ENCODE measurements at places on chromosomes 4 and X. TPM values are rescaled to one million over a fixed set of nuclear protein-coding genes. Genes with fewer than 3 reads are reported as not detected.
A peak's percentile ranks its signal among the peaks of the same experiment; 100 is the strongest.

DNA sequence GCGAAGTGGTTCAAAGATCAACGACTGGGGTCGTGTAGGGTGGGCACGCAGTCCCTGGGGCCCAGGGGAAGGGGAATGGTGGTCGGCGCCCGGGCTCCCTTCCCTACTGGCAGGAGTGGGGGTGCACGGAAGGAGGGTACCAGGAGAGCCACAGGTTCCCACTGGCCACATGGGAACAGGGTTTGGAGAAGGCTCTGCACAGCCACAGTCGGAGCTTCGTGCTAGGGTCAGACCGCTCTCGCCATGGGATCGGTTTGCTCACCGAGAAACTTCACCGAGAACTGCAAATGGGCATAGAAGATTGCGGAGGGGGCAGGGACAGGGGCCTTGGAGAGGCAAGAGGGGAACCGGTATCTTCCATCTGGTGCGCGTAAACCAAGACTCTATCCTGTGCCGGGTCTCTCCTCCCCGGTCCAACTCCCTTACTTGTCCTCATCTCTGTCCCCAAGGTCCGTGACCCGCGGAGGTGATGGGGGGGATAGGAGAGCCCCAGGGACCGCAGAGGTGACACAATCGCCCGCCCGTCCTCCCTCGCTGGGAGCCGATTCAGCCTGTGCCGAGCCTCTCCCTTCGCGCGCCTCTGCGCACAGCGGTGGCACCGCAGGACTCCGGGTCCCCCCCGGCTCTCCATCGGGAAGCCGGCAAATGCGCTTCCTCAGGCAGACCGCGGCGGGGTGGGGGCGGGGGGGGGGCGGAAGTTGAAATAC lies 1.0 kb downstream of the SCD5 start:
- H3K36me3 ChIP-seq: no peaks in the 10 kb centered on the region
- H3K4me1 ChIP-seq: peaks cover 36% of the 10 kb centered on the region
- H3K27ac ChIP-seq: peak overlapping the region; percentile 84
- peak overlapping the region; percentile 75 for H3K4me3 ChIP-seq
- no peaks in the 10 kb centered on the region for H3K27me3 ChIP-seq

GRCh38 chr4:179919587-179919986 lies 2323.6 kb upstream of the TENM3 start:
- no peak overlapping the region for H3K27ac ChIP-seq
- H3K27me3 ChIP-seq: no peaks in the 10 kb centered on the region
- DNase-seq: no peak
- no peak overlapping the region for H3K4me3 ChIP-seq

GRCh38 chrX:98380106-98380505 lies 1496.4 kb downstream of the RPA4 start:
- no peaks in the 10 kb centered on the region for H3K36me3 ChIP-seq
- no peaks in the 10 kb centered on the region for H3K27me3 ChIP-seq
- H3K27ac ChIP-seq: no peak overlapping the region
- no peak for DNase-seq
- no peak overlapping the region for H3K4me3 ChIP-seq
- H3K4me1 ChIP-seq: no peaks in the 10 kb centered on the region

GRCh38 chr4:7768736-7769135 lies 170.9 kb downstream of the AFAP1 start:
- no peaks in the 10 kb centered on the region for H3K36me3 ChIP-seq
- no peaks in the 10 kb centered on the region for H3K27me3 ChIP-seq

GRCh38 chr4:147794787-147795413 lies 63.0 kb downstream of the ARHGAP10 start:
- no peak overlapping the region for H3K27ac ChIP-seq
- no peak overlapping the region for H3K4me3 ChIP-seq
- no peaks in the 10 kb centered on the region for H3K27me3 ChIP-seq
- DNase-seq: no peak
- peaks cover 18% of the 10 kb centered on the region for H3K4me1 ChIP-seq
- H3K36me3 ChIP-seq: no peaks in the 10 kb centered on the region

The FRYL gene
- total RNA-seq: 55.0 TPM

DNA sequence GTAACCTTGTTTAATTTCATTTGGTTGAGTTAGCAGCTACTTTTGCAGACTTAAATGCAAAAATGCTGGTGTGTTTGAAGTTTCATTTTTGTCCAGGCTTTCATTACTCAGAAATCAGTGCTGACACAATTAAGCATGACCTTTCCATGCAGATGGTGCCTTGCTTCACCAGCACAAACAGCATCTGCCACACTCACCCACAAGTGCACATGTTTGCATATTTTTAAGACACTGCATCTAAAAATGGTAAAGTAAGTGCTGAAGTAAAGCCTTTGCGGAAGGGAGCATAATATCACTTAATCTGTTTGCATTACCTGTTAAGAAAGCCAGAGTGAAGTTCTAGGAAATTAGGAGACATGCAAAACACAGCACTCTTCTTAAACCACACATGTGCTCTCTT lies 7.3 kb upstream of the DAPP1 start:
- no peak overlapping the region for H3K4me3 ChIP-seq
- H3K27me3 ChIP-seq: no peaks in the 10 kb centered on the region
- no peaks in the 10 kb centered on the region for H3K36me3 ChIP-seq
- DNase-seq: no peak
- H3K4me1 ChIP-seq: no peaks in the 10 kb centered on the region
- H3K27ac ChIP-seq: no peak overlapping the region

DNA sequence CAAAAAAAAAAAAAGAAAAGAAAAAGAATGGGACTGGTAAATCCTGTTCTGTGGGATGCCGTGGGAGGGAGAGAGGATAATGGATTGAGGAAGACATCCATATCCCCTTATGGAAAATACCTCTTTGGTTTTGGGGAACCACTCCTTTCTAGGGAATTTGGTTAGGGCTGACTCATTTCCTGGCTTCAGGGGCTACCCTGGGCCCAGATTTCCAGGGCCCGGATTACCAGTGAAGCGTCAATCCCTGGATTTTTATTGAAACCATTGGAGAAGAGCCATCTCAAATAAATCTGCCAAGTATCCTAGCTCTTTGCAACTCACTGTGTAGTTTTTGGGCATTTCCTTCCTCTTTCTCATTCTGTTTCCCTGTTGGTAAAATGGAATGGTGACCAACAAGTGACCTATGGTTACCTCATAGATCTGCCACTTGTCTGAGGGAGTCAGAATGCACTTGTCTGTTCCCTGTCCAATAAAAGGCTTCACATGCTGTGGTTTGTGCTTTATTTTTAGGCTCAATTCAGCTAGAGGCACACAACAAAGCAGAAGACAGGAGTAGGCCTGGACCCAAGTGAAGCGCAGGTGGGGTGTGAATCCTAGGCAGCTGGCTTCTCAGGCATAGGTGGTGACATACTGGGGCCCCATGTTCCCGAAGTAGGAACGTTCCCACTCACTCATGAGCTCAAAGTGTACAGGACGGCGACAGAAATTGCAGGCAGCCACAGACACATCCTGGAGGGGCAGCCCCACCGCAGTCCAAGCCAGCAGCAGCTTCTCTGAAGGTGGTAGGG lies 8.6 kb downstream of the APEX2 start:
- DNase-seq: no peak
- H3K4me1 ChIP-seq: no peaks in the 10 kb centered on the region
- no peaks in the 10 kb centered on the region for H3K36me3 ChIP-seq
- no peak overlapping the region for H3K4me3 ChIP-seq
- H3K27me3 ChIP-seq: no peaks in the 10 kb centered on the region

- no peak overlapping the region for H3K4me3 ChIP-seq
- H3K36me3 ChIP-seq: no peaks in the 10 kb centered on the region
- H3K4me1 ChIP-seq: no peaks in the 10 kb centered on the region
- no peak overlapping the region for H3K27ac ChIP-seq
- DNase-seq: no peak
These were observed 28.2 kb upstream of the PGK1 start for GRCh38 chrX:78075787-78076389.

DNA sequence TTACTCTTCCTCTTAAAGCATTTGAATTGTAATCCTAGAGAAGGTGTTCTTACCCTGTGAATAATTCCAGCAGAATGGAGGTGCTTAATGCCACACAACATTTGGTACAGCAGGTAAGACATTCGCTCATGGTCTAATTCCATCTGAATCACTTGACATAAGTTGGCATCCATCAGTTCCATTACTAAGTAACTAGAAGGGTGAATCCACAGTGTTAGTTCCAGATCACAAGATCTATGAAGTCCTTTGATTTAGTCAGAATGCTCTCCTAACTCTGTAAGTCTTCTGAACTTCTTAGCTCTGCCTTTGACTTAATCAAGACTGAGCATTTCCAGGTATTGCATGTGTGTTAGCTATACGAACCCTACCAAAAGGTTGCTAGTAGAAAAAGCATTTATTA lies 258.0 kb downstream of the MAPK10 start:
- H3K4me3 ChIP-seq: no peak overlapping the region
- no peak for DNase-seq
- no peaks in the 10 kb centered on the region for H3K27me3 ChIP-seq
- no peaks in the 10 kb centered on the region for H3K36me3 ChIP-seq
- H3K4me1 ChIP-seq: no peaks in the 10 kb centered on the region

The PCYT1B gene
- 23.9 TPM for total RNA-seq

GRCh38 chr4:31089815-31090214 lies 369.6 kb downstream of the PCDH7 start:
- H3K27me3 ChIP-seq: no peaks in the 10 kb centered on the region
- H3K36me3 ChIP-seq: no peaks in the 10 kb centered on the region
- no peak overlapping the region for H3K4me3 ChIP-seq
- H3K27ac ChIP-seq: no peak overlapping the region
- H3K4me1 ChIP-seq: no peaks in the 10 kb centered on the region

The PAGE2B gene
- total RNA-seq: 50.8 TPM

DNA sequence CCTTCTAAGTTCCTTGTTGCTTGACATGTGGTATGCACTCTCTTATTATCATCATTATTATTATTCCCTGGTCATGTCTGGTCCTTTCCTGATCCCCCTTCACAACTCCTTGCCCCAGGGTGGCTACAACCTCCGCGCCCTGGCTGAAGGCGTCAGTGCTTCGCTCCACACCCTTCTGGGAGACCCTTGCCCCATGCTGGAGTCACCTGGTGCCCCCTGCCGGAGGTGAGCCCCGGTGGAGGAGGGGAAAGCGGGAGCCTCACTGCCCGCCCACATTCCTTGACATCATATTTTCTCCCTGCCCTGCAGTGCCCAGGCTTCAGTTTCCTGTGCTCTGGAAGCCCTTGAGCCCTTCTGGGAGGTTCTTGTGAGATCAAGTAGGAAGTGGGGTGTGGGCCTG lies 11.0 kb upstream of the ERAS start:
- no peaks in the 10 kb centered on the region for H3K4me1 ChIP-seq
- H3K4me3 ChIP-seq: no peak overlapping the region
- H3K27me3 ChIP-seq: no peaks in the 10 kb centered on the region
- no peak overlapping the region for H3K27ac ChIP-seq
- DNase-seq: no peak
- no peaks in the 10 kb centered on the region for H3K36me3 ChIP-seq

DNA sequence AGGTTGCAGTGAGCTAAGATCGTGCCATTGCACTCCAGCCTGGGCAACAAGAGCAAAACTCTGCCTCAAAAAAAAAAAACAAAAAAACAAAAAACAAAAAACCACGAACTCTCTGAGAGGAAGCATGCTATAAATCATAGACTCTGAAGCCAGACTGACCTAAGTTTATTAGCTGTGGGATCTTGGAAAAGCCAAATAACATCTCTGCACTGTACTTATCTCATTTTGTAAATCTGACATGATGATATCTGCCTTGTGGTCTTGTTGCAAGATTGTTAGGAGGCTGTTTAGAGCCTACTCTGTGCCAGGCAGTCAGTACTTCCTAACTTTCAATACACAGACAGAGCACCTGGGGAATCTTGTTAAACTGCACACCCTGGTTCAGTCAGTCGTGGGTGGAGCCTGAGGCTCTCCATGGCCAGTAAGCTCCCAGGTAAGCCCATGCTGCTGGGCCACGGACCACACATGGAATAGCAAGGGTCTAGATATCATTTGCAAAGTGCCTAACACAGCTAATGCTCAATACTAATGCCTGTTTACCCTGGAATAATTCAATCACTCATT lies 107.6 kb upstream of the SMIM10 start:
- H3K4me3 ChIP-seq: no peak overlapping the region
- H3K36me3 ChIP-seq: no peaks in the 10 kb centered on the region
- no peaks in the 10 kb centered on the region for H3K4me1 ChIP-seq
- no peak overlapping the region for H3K27ac ChIP-seq

DNA sequence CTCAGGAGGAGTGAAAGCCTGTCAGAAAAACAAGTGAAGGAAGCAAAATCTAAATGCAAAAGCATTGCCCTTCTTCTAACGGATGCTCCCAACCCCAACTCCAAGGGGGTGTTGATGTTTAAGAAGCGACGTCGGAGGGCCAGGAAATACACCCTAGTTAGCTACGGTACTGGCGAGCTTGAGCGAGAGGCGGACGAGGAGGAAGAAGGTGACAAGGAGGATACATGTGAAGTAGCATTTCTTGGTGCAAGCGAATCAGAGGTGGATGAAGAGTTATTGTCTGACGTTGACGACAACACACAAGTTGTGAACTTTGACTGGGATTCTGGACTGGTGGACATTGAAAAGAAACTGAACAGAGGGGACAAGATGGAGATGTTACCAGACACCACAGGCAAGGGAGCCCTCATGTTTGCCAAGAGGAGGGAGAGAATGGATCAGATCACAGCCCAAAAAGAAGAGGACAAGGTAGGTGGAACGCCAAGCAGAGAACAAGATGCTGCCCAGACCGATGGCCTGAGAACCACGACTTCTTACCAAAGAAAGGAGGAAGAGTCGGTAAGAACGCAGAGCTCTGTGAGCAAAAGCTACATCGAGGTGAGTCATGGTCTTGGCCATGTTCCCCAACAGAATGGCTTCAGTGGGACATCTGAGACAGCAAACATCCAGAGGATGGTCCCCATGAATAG lies 105.6 kb upstream of the MYOZ2 start:
- H3K4me3 ChIP-seq: no peak overlapping the region
- no peak overlapping the region for H3K27ac ChIP-seq
- no peaks in the 10 kb centered on the region for H3K36me3 ChIP-seq
- DNase-seq: no peak

GRCh38 chrX:19990151-19990555 lies 708 bp downstream of the BCLAF3 start:
- no peaks in the 10 kb centered on the region for H3K36me3 ChIP-seq
- peak overlapping the region; percentile 59 for H3K4me3 ChIP-seq
- no peaks in the 10 kb centered on the region for H3K27me3 ChIP-seq
- DNase-seq: peak; percentile 17

GRCh38 chr4:62661821-62662220 lies 1461.7 kb downstream of the ADGRL3 start:
- no peak overlapping the region for H3K4me3 ChIP-seq
- H3K36me3 ChIP-seq: no peaks in the 10 kb centered on the region
- H3K4me1 ChIP-seq: no peaks in the 10 kb centered on the region

The TMEM154 gene
- total RNA-seq: 0.63 TPM

The FAT4 gene
- 8.9 TPM for total RNA-seq

The MMRN1 gene
- 7.1 TPM for total RNA-seq

The CFAP47 gene
- total RNA-seq: 3.2 TPM
